Left cardiac atrium (tissue), 4 donors: ENCODE measurements at places on chromosomes 16 and 17. TPM values are rescaled to one million over a fixed set of nuclear protein-coding genes. Genes with fewer than 3 reads are reported as not detected.
A peak's percentile ranks its signal among the peaks of the same experiment; 100 is the strongest.

The DPEP3 gene
- not detected for total RNA-seq

The HOXB5 gene
- total RNA-seq: not detected

The PLA2G10 gene
- not detected for total RNA-seq

The ALOX12 gene
- 0.21 TPM for total RNA-seq

The TMEM204 gene
- 26.7 TPM for total RNA-seq

The RAB11FIP4 gene
- total RNA-seq: 6.1 TPM

The KRT20 gene
- total RNA-seq: not detected

The SDR42E2 gene
- not detected for total RNA-seq

The ALDOA gene
- total RNA-seq: 2,783 TPM

DNA sequence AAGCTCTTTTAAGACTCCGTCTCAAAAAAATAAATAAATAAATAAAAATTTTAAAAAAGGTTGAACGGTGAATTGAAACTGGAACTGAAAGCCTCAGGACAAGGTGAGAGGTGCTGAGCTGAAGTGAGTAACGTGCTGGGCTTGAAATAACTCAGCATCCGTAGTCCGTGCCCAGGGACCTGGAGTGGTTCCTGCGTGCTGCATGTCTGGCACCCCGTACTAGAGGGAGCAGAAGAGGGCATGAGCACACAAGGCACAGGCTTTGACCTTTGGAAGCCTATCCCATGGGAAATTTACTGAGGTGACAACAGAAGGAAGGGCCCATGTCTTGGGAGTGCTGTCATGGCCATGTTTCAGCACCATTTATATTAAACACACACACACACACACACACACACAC lies 4.5 kb upstream of the MEIOB start:
- DNase-seq: no peak

- peak; percentile 31 for DNase-seq
Observed at GRCh38 chr17:40463122-40463550, 19.9 kb downstream of the IGFBP4 start.

DNA sequence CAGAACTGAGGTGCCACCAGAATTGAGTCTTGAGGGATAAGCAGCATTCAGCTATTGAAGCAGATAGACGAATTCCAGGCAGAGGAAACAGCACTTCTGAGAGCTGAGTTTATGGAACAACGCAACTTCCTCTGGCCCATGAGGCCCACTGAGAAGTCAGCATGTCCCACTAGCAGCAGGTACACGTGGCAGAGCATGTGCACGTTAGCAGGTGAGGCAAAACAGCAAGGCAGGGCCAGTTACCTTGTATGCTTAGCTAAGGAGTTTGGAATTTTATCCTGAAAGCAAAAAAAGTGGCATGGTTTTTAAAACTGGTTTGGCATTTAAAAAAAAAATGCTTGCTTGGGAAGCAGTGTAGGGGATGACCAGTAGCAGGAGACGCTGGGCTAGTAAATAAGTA lies 305.6 kb downstream of the CPPED1 start:
- DNase-seq: no peak

- no peak for DNase-seq
Observed at GRCh38 chr17:12592941-12593340, 72.7 kb upstream of the MYOCD start.

DNA sequence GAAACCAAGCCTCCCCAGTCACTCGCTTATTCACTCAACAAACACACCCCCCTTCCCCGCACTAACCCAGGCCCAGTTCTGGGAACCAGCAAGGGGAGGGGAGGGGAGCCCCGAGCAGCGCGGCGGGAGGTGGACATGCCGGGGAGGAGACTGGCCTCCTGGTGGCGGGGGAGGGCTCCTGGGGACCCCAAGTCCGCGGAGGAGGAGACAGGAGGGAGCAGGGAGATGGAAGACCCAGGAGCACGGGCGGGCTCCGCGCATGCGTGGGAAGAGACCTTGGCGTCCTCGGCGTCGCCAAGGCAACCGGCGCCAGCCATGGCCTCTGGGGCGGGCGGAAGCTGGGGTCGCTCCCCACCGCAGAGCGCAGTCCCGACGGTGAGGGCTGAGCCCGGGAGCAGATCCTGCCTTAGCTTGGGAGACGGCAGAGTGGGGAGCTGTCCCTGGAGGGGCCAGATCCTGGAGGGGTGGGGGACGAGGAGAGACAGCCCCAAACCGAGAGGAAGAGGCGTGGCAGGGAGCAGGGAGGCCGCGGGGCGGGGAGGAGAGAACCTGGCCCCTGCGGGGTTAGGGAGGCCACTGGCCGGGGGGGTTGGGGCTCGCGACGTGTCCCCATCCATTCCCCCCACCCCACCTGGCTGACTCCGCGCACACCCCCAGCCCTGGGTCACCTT lies at the start of gene PRR29:
PRR29 (plus strand) TSS at position 302 of the 671 bp plus-strand sequence; CDS start at position 316, 14 bp downstream.
- DNase-seq: peak; percentile 84

DNA sequence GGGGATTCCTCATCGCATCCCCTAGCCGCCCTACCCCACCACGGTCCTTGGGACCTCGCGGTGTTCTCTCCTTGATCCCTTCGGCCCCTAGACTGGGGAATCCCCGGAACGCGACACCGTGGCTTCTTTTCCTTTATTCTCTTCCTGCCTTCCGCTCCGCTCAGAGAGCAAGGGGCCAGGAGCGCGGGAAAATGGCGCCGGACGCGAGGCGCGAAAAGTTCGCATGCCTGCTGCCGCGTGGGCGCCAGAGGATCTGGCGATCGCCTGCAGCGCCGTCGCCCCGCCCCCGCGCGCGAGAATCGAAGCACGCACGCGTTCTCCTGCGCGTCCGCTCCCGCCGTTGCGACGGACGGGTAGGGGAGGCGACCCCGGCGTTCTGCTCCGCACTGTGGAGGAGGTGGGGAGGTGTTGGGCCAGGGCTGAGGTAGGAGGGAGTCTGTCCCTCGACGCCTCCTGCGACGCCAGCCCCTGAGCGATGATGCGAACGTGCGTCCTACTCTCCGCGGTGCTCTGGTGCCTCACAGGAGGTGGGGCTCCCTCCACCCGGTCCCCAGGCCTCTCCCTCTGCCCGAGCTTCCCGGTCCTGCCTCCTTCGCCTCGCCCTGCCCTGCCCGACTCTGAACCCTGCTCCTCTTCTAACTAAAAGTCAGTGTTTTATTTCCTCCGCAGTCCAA lies at the start of gene ZPBP2:
ZPBP2 (plus strand) TSS at position 323 of the 674 bp plus-strand sequence; CDS start at position 476, 153 bp downstream.
- no peak for DNase-seq

DNA sequence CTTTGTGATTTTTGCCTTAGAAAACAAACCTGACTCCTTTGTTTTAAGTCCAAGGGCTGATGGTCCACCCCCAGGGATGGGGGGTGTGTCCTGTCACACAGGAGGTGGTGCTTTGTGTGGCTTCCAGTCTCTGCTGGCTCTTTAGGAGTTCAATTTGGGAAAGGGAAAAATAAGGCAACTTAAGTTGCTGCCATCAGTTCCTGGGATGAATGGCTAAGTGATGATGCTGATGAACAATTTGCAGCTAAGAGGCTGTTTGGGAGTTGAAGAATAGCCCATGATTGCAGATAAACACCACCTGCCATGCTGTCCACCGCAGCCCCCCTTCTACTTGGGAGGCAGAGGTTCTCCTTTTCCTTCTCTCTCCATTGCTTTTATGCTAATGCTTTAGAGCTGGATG lies 40.2 kb downstream of the ARL4D start:
- no peak for DNase-seq

DNA sequence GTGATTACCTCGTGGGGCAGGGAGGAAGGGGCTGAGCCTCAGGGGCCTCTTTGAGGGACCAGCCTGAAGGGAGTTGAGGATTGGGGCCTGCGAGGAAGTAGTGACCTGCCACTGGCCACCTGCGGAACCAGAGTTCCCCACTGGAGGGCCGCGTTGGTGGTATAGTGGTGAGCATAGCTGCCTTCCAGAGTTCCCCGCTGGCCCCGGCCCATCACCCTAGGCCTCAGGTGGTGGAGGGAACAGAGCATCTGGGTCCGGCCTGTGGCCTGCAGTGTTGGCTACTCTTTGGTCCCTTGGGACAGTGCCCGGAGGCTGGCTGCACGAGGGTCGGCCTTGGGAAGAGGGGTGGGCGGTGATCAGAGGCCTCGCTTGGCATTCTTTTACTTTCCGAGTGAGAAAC lies 20.5 kb downstream of the MGAT5B start:
- no peak for DNase-seq

DNA sequence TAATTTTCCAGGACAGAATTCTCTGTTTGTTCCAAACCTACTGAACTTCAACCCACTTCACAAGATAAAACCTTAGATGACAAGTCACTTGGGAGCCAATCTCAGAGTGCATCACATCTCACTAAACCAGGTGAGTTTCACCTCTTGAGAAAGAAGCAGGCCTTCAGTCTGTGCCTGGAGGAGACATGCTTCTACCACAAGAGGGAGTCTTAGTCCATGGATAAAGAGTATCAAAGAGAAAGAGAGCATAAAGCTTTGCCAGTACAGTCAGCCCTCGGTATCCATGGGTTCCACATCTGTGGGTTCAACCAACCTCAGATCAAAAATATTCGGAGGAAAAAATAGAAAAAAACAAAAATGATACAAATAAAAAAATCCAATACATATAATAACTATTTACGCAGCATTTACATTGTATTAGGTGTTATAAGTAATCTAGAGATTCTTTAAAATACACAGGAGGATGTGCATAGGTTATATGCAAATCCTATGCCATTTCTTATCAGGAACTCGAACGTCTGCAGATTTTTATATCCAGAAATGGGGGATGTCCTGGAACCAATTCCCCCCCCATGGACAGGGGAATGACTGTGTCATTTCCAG lies 37.7 kb downstream of the DUSP14 start:
- DNase-seq: no peak

DNA sequence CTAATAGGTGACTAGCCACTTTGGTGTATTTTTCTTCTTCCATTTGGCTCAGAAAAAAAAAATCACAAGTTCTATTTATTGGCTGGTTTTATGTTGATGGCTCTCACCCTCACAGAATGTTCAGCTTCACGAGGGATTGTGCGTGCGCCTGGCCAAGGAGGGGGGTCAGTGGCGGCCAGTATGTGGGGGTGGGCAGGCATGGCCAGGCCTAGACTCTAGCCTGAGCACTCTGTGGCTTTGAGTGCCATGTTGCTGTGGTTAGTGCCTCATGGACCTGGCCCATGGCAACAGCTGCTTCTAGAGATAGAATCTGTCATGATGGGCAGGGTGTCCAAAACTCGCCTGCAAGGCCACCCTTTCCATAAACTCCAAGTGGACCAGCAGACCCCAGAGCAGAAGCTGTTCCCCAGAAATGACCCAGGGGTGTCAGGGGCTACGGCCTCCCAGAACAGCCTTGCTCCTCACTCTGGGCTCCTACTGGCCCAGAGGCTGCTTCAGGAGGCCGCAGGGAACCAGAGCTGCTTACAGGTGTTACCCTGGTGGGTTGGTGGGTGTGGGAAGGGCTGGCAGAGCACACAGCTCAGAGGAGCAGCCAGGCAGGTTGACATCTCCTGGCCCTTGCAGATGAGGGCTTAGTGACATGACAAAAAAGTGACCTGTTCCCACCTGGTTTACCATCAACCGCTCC lies 124.9 kb downstream of the SOCS1 start:
- DNase-seq: no peak

- peak; percentile 75 for DNase-seq
Observed at GRCh38 chr16:1182316-1182671, 29.4 kb downstream of the CACNA1H start.

DNA sequence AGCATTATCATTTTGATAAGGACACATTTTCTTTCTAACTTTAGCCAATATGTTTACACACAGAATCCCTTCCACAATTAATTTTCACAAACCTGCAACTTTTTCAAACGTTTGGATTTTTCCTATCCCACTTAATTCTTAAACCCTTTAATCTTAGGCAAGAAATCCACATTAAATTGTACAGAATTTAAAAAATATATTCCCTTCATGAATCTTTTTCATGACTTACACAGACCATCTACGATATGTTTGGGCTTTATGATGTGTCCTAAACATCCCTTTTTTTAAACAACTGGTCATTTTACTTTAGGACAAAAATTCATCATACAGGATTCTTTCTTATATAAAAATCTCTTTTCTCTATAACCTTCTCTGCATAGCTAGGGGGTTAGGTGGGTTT lies 241.5 kb upstream of the CNTNAP4 start:
- DNase-seq: no peak

DNA sequence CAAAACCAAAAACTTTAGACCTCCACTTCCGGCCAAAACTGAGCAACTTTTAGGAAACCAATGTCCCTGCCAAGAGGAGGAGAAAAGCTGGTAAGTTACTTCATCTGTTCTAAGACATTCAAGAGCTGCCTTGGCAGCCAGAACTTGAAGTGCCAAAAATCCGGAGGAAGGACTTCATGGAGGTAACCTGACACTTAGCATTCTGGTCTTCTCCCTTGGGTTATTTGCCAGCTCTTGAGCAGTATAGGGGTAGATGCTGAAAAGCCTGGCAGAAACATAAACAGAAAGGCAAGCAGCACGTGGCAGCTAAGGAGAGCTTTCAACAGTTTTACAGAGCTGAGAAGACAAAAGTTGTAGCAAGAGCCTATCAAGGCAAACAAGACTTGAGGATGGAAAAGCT lies 53.2 kb downstream of the CDYL2 start:
- no peak for DNase-seq

DNA sequence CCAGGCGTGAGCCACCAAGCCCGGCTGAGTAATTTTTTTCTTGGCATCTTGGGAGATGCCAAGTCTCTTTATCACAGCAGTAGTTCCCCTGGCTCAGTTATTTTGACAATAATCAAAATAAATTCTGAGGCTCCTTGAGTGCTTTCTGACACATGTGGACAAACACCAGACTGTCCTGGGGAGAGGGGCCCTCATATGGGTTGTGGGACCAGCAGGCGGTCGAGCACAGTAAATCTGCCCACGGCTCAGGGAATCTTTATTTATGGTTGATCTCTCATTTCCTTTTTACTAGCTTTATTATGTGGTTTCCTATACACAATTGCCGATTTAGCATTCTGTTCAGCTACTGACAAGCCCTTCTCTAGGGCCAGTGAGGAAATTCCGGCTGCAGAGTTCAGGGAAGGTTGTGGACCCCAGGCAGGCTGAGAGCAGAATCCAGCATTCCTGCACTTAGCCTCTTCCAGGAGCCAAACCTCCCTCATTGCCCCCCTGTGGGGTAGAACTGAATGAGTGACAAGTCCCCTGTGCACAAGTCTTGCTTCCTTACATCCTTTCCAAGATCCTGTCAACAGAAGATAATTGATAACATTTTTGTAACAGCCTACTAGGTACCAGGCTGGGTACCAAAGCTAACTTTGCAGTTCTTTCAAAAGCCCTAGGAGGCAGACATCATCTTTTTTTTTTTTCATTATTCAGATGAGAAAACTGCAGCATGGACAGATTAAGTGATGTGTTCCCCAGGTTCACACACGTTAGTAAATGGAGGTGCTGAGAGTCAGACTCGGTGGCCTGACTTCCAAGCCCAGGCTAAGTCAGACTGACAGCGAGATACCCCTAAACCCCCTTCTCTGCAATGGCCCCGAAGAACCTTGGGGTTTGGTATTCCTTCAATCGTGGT lies 40.2 kb downstream of the HS3ST3B1 start:
- DNase-seq: no peak

GRCh38 chr17:51801626-51802025 lies 356.9 kb downstream of the CA10 start:
- DNase-seq: no peak
